Mesenchymal stem cell (in vitro differentiated cells and primary cell): ENCODE measurements at places on chromosomes 13 and 19.

DNA sequence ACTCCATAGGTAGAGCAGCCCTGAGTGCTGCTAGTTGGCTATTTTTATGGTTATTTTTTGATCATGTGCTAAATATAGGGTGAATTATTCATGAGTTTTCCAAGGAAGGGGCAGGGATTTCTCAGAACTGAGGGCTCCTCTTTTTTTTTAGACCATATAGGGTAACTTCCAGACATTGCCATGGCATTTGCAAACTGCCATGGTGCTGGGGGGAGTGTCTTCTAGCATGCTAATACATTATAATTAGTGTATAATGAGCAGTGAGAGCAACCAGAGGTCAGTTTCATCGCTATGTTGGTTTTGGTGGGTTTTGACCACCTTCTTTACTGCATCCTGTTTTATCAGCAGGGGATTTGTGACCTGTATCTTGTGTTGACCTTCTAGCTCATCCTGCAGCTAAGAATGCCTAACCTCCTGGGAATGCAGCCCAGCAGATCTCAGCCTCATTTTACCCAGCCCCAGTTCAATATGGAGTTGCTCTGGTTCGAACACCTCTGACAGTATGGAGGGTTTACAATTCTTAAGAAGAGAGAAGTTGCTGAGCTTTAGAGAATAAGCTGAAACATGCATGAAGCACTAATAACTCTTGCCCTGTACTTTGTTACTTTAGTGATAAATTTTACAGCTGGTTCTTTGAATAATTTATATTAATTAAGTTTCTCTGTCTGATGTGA is 31.7 kb downstream of the CEACAM1 start:
- no peak for DNase-seq

DNA sequence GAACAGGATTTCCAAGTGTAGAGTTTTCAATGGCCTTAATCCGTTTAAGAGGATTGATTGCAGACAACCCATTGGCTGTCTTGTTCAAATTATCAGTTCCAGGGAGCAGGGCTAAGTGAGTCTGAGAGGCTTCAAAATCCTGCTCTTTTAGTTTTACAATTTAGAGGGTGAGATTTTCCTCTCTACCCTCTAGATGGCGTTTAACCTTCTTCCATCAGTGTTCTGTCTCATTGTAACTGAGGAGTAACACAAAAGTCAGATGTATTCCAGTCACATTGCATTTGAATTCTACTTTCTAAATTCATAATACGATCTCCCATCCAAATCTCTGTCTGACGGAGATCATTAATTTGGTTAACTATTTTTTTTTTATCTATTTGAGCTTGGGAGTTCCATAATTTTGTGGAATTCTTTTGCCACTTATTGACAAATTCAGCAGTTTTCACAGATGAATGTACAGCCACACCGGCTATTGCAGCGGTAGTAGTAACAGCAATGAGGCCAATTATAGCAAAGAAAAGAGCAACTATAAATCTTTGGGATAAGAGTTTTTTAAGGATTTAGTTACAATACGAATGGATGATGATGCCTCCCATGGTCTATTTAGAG is 7.8 kb upstream of the C19orf84 start:
- peak; percentile 33 for DNase-seq

- no peak for DNase-seq
These were observed 181.9 kb downstream of the STK24 start for GRCh38 chr13:98394820-98395510.

DNA sequence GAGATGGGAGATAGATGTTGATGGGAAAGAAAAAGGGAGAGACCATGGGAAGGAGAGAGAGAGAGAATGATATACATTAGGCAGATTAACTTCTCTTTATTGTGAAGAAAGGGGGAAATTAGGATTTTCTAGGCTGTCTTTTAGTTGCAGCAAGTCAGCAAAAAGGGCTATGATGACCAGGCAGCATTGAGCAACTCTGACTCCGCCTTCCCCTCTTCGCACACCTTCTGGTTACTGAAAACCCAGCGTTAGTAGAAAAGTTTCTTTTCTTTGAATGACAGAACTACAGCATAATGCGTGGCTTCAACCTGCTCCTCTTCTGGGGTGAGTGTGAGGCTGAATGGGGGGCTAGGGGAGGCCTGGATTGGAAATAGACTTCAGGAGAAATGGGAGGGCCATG is at the start of gene ADGRE1:
Gene ADGRE1 (plus strand): TSS at position 264 of the 400 bp plus-strand sequence. CDS start 30 bp downstream, at position 294.
- DNase-seq: no peak

DNA sequence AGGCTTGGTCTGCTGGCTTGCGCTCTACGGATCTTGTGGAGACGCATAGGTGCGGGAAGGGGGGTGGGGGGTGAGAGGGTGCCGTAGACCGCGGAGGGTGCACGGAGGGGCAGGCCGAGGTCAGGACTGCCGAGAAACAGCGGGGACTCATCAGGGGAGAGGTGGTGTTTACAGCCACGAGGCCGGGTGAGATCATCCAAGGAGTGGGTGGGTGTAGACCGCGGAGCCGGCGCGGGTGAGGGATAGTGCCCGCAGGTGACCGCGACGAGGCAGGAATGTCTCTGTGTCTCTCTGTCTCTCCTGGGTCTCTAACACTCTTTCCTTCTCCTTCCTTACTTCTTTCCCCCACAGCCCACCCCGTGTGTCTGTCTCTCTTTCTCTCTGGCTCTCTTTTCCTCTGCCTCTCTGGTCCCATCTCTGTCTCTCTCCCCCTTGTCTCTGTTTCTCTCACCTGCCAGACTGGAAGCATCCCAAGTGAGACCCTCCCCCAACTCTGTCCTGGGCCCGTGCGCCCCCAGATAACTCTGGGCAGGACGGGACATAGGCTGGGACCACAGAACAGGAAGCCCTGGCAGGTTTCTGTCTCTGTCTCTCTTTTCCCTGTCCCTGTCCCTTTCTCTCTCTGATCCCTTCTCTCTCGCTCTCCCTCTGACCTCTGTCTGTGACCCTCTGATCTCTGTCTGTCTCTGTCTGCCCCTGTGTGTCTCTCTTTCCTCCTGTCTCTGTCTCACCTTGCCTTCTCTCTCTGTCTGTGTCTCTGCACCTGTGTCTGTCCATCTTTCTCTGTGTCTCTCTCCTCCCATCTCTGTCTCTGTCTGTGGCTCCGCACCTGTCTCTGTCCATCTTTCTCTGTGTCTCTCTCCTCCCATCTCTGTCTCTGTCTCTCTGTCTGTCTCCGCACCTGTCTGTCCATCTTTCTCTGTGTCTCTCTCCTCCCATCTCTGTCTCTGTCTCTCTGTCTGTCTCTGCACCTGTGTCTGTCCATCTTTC is 1.8 kb upstream of the KLK4 start:
- no peak for DNase-seq

GRCh38 chr19:16807549-16808284 is 21.5 kb upstream of the SIN3B start:
- DNase-seq: no peak

DNA sequence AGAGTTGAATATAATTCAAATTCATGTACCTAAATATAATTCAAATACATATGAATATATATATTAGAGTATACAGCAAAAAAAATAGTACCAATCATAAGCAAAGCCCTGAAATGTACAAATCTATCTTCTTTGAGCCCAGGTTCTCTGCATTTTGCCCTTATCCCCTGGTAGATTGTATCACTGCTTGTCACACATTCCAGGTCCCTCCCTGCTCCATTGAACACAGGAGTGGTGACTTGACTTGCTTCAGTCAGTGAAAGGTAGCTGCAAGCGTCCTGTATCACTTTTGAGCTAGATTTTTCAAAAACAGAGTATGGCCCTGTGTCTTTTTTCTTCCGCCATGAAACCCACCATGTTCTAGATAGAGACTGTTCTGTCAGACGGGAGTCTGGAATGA is 369.4 kb downstream of the LIG4 start:
- no peak for DNase-seq

DNA sequence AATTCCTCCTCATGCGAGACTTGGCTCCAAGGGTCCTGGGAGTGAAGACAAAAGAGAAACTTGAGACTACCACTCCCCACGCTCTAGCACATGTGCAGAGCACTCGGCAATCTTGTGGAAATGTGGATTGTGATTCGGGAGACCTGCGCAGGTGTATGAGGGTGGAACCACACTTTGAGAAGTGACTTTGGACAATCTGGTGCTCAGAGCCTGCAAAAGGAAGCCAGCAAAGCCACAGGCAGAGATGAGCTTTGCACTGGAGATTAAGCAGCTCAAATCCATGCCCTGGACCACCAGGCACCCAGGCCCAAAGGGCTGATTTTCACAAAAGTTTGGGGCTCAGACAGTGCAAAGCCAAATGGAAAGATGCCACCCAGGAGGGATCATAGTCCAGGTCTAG is 162.5 kb upstream of the TSHZ3 start:
- DNase-seq: no peak

DNA sequence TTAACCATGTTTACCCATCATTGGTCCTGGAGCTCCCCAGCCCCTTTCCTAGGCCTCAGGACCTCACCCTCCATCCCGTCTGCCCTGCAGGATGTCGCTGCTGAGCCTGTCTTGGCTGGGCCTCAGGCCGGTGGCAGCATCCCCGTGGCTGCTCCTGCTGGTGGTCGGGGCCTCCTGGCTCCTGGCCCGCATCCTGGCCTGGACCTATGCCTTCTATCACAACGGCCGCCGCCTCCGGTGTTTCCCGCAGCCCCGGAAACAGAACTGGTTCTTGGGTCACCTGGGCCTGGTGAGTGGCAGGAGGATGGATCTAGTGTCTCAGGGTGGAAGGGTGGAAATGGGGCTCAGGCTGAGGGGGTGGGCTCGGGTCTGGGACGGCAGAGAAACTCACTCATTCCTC is 508 bp downstream of the CYP4F8 start:
- no peak for DNase-seq
